ENCODE measurements at places on chromosomes 5 and 9.

DNA sequence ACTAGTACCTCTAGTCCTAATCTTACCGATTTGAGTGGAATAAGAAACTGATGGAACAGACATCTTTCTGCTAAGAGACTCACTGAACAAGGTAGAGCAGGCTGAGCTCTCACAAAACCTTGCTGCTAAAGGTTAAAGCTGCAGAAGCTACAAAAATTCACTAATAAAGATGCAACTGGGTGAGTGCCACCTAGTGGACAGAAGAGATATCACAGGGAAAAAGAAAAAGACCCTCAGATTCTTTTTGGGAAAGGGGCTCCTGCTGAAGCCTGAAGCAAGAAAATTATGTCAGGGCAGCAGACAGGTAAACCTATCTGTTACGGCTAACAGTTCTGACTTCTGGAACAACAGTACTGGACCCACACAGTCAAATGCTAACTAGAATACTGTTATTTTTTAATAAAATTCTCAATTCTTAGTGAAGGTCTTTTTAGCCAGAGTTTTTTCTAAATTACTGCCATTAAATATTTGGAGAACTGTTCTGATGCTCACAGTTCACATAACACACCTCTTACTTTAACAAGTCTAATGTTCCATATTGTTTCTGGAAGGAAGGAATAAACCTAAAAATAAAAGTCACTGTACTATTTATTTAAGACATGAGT, 51.2 kb downstream of the DIAPH1 start:
- DNase-seq: no peak

GRCh38 chr9:75615284-75615683, 275.2 kb upstream of the PCSK5 start:
- no peak for DNase-seq

GRCh38 chr9:14315875-14316601, 2.1 kb upstream of the NFIB start:
- DNase-seq: no peak

DNA sequence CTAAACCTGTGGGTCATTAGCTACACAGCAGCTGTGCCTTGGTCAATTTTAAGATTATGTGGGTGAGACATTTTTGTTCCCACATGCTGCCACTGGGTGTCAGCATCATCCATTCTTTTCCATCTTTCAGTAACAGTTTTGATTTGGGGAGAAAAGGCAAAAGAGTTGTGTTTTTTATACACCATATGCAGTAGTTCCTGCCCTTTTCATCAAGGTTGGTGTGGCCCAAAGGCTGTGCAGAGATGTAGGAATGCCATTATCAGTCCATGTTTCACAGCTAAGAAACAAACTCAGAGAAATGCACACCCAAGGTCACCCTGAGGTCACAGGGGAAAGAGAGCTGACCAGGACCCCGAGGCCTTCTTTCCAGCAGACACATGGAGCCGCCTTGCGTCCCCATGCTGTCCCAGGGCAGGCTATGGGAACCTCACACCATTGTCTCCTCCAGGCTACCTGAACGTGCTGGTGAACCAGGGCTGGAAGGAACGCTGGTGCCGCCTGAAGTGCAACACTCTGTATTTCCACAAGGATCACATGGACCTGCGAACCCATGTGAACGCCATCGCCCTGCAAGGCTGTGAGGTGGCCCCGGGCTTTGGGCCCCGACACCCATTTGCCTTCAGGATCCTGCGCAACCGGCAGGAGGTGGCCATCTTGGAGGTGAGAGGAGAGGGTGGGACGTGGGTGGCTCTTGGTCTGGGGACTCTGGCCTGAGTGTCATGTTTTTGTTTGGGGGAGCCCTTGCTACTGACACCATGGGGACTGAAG, 27.8 kb upstream of the GRPEL2 start:
- DNase-seq: no peak

DNA sequence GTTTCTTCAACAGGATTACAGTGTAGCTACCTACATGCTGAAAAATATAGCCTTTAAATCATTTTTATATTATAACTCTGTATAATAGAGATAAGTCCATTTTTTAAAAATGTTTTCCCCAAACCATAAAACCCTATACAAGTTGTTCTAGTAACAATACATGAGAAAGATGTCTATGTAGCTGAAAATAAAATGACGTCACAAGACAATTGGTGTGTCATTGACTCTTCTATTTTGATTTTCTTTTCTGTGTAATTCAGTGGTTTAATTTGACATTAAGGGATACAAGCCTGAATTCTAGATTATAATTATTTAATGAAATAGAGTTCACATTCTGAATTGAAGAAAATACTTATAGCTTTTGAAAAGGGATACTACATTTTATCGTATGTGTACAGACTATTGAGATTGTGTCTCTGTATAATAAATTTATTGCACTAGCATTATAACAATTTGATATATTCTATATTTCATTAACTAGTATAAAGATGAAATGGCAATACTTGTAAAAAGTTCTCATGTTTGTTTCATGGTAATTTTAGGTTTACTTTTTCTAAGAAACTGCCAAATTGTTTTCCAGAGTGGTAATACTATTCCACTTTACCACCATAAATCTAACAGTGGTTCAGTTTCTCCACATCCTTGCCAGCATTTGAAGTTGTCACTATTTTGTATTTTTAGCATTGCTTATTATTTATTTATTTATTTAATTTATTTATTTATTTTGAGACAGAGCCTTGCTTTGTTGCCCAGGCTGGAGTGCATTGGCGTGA, 18.7 kb downstream of the ANXA1 start:
- no peak for DNase-seq

DNA sequence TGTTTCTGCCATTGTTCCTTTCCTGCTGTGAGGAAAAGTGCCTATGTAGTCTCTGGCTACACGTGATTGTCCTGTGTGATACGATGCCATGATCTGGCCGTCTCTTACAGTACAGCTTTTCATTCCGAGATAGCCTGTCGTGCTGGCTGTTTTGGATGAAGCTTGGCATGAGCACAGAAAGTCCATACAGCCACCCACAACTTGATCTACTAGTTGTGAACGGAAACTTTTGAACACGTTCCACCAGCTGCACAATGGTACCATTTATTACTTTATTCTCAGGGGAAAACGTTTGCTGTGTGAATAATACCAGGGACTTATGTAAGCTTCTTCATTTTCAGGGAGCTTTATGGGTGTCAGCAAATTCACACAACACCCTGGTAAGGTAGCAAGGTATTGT, 217.6 kb upstream of the ANKRD55 start:
- DNase-seq: no peak
